Coronary artery (tissue), 2 donors: ENCODE measurements at places on chromosomes 16 and 17.

DNA sequence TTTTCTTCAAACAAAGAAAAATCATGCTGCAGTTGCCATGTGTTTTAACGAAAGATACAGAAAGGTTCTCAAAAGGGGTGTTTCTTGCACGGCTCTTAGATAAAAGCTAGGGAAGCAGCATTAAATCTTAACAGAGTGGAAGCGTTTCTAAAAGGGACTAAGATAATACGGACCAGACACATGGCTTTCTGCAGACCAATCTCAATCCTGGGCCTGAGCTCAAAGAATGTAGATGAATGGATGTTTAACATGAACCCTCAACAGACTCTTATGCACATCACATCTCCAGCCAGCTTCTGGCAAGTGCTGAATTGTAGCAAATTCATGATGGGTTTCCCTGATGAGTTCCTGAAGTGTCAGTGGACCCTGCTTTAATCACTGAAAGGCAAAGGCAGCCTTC lies 80.2 kb upstream of the COX10 start:
- DNase-seq, result no peak

GRCh38 chr16:20755238-20755637 lies 8.6 kb upstream of the ACSM3 start:
- no peak for DNase-seq

- no peak for DNase-seq
Measured at GRCh38 chr17:27915709-27916108, 22.5 kb upstream of the LYRM9 start.

GRCh38 chr17:7114875-7115614 lies 423 bp upstream of the ASGR2 start:
- no peak for DNase-seq

DNA sequence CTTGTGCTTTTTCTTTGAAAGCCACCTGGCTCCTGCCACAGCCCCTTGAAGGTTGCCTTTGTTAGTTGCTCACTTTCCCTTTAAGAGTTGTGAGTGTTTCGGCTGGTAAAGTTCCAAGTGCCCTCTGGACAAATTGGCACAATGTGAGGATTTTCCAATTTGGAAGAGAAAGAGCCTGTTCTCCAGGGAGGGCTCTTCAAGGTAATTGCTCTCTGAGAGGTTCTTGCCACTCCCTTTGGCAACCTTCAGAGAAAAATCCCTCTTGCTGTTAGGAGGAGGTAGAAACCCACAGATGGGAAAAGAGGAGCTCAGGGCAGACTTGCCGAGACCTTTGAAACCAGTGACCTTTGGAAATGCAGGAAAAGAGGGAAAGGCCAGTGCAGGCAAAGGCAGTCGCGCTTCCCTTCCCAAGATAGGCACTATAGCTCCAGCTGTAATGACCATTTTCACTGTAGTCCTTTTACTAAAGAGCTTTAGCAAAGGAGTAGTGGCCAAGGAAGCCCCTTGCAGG lies 49.0 kb upstream of the AKAP1 start:
- DNase-seq, result peak; percentile 55

GRCh38 chr17:28413804-28414203 lies 7.8 kb upstream of the SLC46A1 start:
- no peak for DNase-seq

DNA sequence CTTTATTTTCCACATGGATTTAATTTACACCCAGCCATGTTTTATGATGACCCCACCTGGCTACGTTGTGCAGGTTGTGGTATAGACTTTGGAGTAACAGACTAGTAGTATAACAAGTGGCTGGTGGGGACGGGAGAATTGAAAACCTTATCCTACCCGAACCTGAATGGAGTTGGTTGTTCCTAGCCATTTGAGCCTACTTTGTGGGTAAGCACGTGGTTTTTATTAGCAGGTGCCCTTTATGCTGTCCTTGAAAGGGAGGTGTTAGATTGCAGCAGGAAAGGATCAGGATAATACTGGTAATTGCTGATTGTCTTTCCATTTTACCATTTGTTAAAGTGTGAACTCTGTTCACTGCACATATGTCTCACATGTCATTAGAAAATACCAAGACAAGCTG lies 31.9 kb upstream of the PHAF1 start:
- DNase-seq, result no peak

GRCh38 chr16:82899731-82900450 lies 273.1 kb downstream of the CDH13 start:
- DNase-seq, result no peak

DNA sequence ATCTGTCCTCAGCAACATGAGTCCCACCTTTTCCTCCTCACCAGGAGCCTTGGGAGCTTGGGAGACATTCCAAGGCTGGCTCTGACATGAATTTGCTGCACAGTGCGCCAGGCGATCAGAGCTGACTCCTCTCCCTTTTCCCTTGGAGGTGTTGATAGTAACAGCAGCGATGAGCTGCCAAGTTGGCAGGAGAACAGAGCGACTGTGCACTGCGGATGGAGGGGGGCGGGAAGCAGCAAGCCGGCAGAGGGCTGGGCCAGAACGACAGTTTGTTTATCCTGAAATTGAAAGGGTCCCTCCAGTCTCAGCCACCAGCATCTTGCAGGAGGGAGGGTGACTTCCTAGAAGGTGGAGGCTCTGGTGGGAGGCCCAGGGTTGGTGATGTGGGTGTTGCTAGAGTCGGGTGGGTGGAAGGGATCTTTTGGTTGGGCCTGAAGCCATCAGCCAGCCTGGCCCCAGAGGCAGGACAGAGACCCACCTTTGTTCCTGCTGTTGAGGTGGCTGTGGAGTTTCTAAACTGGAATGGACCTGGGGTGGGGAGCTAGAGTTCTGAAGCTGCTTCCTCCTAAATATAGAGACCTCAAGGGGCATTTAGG lies 22.5 kb upstream of the DYNLL2 start:
- no peak for DNase-seq

- DNase-seq, result no peak
Measured at GRCh38 chr16:31099860-31100638, 5.5 kb upstream of the VKORC1 start.

DNA sequence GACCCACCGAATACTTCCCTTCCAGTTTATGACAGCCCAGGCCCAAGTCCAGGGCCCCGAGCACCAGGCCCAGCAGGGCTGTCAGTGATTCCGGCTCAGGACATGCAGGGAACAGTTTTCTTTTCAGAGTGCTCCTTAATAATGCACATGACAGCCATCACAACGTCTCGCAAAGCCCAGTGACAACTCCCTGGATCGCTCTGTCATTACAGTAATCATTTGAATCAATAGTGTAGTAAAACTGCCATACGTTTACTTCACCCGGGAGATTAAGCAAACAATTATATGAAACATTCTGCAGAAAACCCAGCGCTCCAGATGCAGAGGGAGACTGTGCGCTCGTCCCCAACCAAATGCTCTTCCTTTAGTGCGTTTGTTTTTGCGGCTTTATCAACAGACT lies 162.6 kb upstream of the CDH13 start:
- DNase-seq, result no peak

GRCh38 chr16:87877942-87878507 lies 8.7 kb upstream of the SLC7A5 start:
- DNase-seq, result no peak

DNA sequence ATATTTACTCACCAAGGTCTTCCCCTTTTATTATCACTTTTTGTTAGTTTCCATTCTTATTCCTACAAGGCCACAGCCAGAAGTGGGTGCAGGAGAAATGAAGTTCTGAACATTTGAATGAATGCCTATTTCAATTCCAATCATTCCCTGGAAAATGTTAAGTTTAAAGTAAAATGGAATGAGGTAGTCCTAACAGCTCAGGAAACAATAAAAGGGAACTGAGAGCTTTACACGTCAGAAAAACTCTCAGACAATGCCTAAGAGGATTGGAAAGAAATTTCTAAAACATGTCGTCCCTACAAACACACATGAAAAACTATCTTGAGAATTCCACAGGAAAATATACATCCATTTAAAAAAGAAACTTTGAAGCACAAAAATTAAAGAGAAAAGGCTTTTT lies 238.8 kb downstream of the STX8 start:
- no peak for DNase-seq

DNA sequence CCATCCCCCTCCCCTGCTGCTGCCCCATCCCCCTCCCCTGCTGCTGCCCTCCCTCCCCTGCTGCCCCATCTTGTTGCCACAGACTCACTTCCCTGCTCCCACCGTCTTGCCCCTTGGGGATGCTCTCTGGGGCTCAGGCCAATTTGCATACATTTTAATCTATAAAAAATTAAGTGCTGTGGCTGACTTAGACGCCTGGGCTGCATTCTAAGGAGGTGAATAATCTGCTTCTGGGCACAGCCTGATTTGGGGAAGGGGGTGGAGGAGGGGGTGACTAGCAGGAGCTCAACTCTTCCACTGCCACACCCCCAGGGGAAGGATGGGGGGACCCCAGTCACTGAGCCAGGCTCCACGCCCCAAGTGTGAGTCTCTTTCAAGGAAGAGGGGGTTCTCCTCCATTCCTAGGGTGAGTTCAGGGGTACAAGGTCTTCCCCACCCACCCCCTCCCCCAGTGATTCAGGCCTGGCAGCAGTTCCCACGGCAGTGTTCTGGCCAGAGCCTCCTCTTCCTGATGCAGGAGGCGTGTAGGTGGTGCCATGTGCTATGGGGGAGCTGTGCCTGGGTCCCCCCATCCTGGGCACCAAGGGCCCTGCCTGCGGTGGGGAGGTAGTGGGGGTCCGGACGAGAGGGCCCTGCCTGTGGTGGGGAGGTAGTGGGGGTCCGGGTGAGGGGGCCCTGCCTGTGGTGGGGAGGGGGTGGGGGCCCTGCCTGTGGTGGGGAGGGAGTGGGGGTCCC lies 5.0 kb downstream of the DPH1 start:
- no peak for DNase-seq

- no peak for DNase-seq
Measured at GRCh38 chr16:73778887-73779286, 517.7 kb upstream of the PSMD7 start.

- DNase-seq, result no peak
Measured at GRCh38 chr16:9225527-9226316, 134.3 kb downstream of the HAPSTR1 start.

DNA sequence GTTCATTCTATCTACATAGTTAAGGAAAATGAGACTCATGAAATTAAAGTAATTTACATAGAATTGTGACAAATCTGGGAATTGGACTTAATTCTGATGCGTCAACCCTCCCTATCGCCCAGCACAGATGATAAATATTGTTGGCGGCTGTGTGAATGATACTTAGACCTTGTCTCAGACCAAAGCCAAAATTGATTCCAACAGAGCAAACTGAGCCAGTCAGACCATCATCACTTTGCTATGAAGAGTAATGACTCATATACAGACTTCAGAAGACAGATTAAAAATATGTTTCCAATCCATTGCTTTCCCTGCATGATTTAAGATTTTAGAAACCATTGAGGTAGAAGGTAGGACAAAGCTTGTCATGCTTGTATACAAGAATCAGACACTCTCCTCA lies 1156.7 kb upstream of the CDH8 start:
- no peak for DNase-seq

- DNase-seq, result peak; percentile 91
Measured at GRCh38 chr17:78974635-78975591, 4.8 kb downstream of the LGALS3BP start.

- DNase-seq, result no peak
Measured at GRCh38 chr16:30444231-30445148, 1.2 kb downstream of the SEPHS2 start.

GRCh38 chr17:17523001-17523730 lies 27.0 kb upstream of the RASD1 start:
- no peak for DNase-seq

DNA sequence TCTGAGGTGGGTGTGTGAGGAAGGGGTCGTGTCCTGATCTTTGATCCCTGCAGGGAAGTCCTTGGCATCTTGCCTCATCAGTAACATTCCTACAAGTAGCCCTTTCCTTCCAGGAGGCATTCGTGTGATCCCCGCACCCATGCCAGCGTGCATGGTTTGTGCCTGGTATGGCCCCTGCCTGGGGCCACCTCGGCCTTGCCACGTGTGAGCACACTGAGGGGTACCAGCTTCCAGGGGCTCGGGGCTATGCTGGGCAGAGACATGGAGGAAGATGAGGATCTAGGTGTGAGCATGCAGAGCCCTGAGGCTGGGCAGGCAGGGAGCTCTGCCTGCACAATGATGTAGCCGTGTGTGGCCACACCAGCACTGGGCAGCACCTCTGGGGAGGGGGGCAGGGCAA lies 6.0 kb downstream of the HSD3B7 start:
- DNase-seq, result no peak

DNA sequence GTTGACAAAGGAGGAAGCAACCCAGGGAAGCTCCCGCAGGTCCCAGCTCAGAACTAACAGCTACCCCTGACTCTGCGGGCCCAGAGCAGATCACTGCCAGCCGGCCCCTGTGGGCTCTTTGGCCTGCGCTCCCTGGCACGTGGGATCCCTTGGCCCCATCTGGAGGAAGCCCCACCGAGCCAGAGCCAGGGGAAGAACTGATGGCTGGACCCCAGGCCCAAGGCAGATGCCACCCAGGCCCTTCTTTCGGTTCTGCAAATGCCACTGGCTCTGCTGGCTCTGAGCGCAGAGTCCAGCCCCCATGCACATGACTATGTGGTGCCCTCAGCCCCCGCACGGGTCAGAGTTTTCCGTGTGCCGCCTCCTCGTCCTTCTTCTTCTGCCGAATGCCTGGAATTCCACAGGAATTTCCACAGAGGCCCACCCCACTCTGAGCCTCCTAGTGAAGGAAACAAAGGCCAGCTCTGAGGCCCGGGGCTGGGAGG lies 35.8 kb upstream of the SNN start:
- peak; percentile 87 for DNase-seq

GRCh38 chr17:59400858-59401257 lies 69.4 kb downstream of the YPEL2 start:
- no peak for DNase-seq

- DNase-seq, result no peak
Measured at GRCh38 chr16:20899071-20899470, 1.1 kb downstream of the DCUN1D3 start.

- DNase-seq, result no peak
Measured at GRCh38 chr17:17719199-17719940, 38.1 kb downstream of the RAI1 start.

DNA sequence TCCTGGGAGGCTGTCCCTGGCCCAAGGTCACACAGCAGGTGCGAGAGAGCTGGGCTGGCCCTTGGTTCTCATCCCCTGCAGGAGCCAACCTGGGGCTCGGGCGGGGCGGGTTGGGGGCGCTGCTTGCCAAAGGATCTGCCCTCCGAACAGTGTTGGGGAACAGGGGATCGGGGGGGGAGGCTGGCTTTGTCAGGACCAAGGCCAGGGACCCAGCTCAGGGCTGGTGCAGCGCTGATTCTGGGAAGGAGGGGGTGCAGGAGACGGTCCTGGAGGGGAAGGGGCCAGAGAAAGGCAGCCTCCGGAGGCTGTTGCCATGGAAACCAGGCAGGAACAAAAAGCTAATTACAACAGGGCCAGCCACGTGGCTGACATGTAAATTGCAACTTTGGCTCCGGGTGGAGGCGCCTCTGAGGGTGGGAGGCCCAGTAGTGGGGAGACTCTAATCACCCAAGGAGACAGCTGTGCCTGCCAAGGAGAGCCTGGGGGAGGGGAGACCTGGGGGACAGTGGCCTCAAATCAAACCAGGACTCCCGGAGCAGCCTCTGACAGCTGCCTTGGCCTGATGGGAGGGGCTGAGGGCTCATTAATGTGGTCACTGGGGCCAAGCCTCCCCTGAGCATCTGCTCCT lies 1.3 kb downstream of the TUBB3 start:
- no peak for DNase-seq

DNA sequence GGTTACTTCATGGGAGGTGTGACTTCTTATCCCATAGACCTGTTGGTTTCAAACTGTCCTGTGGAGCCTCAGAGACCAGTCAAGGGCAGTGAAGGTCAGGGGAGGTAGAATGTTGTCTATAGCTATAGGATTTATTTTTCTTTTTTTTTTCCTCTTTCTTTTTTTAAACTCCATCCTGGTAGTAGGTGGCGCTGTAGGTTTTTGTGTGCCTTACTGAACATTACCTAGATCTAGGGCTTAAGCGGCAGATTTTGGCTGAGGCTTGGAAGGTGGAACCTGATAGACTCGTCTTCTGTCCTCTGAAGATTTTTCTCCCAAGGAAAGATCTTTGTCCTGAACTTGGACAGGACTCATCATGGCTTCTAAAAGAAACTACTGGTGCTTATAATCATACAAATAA lies 8.2 kb upstream of the LASP1NB start:
- peak; percentile 5 for DNase-seq
